ENCODE measurements at places on chromosomes 11 and 22.

DNA sequence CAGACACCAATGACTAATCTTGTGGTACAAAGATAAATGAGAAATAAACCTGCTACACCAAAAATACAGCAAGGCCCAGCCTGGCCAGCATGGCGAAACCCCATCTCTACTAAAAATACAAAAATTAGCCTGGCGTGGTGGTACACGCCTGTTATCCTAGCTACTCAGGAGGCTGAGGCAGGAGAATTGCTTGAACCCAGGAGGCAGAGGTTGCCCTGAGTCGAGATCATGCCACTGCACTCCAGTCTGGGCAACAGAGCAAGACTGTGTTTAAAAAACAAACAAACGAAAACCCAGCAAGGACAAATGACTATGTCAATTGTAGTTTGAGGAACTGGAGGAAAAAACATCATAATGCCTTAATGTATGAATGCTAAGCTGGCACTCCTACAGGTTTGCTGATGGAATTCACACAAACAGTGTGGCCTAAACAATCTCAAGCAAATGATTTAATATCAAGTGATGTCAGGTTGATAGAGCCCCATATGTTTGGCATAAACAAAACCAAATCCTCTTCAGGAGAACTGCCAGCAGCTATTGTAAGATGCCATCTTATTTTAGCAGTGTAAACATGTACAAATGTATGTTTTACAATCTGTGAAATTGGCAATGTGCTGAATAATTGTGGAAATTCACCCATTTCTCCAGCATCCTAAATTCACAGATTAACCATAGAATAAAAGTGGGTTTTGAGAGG, 20.0 kb downstream of the MMP7 start:
- DNase-seq: no peak

DNA sequence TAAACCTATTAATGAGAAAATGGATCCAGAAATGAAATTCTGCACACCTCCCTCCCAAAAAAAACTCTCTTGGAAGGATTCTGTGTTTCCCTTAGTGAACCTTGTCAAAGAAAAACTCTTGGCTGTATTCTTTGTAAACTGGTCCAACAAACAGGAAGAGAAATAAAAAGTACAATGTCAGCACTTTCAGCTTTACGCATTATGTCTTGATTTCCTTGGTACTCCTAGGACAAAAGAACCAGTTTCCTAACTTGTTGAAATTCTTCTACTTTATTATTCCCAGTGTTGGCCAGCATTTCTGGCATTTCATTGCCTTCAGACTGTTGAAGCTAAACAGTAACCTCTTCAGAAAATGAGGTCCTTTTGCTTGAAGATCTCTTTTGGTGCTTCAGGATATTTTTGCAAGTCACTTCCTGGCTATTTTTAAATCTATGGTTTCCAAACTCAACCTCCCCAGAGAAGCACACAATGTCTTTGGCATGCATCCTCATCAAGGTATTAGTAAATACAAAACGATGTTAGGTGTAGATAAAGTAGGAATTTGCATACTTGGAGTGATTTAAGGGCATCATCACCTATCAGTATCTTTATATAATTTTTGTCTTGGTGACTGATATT, 342.7 kb downstream of the AASDHPPT start:
- no peak for DNase-seq

- DNase-seq: no peak
Measured at GRCh38 chr22:25745341-25746011, 3.5 kb downstream of the MYO18B start.

GRCh38 chr11:92153542-92153941, 71.1 kb upstream of the FAT3 start:
- DNase-seq: no peak

GRCh38 chr11:67320011-67320410, 16.7 kb downstream of the SSH3 start:
- DNase-seq: no peak

- DNase-seq: no peak
Measured at GRCh38 chr11:67369801-67370284, 3.6 kb downstream of the CLCF1 start.

- no peak for DNase-seq
Measured at GRCh38 chr22:30235687-30236170, 10.8 kb downstream of the LIF start.

GRCh38 chr11:12119502-12119901, 9.1 kb downstream of the MICAL2 start:
- no peak for DNase-seq

DNA sequence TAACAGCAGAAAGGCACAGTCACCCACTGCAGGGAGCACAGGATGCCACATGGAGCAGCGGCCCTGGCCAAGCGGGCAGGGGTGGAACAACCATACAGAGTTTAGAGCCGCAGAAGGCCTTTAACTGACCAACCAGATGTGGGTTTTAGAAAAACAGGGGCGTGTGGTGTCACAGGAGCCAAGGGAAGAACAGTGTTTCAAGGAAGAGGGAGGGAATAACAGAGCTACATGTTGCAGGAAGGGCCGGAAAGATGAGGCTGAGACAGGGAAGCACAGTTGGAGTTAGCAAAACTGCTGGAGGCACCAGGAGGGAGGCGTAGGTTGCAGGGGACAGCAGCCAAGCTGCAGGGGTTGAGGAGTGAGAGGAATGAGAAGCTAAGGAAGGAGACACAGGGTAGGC, 7.8 kb upstream of the NAA40 start:
- DNase-seq: no peak

GRCh38 chr11:130181295-130182272, 22.0 kb downstream of the ST14 start:
- DNase-seq: peak; percentile 33

DNA sequence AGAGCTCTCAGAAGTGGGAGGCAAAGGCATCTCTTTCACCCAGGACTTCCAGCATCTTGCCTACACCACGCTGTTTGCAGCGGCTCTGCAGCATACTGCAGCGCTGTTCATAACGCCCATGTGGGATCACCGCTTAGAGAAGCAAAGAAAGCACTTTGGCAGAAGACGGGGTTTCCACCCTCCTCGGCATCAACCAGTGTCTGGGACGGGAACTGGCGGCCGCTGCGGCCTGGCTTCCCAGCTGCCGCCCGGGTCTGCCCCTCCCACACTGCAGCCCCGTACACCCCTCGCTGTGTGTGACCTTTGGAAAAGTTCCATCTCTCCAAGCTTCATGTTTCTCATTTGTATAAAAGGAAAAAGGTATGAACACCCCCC, 545 bp upstream of the TIRAP start:
- no peak for DNase-seq

DNA sequence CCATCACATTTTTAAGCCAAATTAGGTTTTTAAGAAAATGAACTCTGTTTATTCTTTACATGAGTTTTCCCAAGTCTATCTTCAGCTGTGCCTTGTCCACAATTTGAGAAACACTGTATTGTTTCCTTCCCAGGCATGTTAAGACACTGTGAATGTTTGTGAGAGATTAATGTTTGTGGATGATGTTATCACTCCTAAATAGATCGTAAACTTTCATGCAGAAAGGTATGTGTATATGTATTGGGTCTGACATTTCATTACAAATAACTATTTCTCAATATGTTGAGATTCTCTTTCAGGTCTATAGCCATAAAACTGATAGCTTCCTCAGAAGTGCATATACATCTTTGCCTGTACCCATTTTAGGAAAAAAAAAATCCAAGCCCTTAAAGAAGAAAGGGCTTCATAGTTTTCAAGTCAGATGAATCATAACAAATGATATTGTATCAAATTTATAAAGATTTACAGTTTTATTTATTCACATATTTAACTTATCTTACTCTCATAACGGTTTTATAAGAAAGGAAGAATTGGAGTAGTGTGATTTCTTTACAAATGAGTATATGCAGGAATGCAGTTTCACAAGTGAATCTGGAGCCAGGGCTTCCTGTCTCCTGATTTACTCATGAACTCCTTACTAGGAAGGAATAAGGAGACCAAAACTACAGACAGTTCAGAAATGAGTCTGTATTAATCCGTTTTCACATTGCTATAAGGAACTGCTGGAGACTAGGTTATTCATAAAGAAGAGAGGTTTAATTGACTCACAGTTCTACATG, 11.2 kb downstream of the OR8D1 start:
- no peak for DNase-seq

GRCh38 chr11:28242596-28242995, 134.4 kb downstream of the METTL15 start:
- DNase-seq: no peak

- no peak for DNase-seq
Measured at GRCh38 chr11:8709002-8709672, 26.5 kb downstream of the RPL27A start.

- no peak for DNase-seq
Measured at GRCh38 chr11:1372660-1373059, 17.1 kb upstream of the BRSK2 start.

- no peak for DNase-seq
Measured at GRCh38 chr11:3129591-3130268, 35.4 kb downstream of the OSBPL5 start.

GRCh38 chr11:130137999-130138398, 21.6 kb upstream of the ST14 start:
- no peak for DNase-seq

- DNase-seq: no peak
Measured at GRCh38 chr11:33842236-33842915, 49.5 kb downstream of the LMO2 start.

- DNase-seq: no peak
Measured at GRCh38 chr11:113808931-113809330, 29.3 kb downstream of the CLDN25 start.

GRCh38 chr11:8071616-8072581, 9.1 kb upstream of the TUB start:
- no peak for DNase-seq

DNA sequence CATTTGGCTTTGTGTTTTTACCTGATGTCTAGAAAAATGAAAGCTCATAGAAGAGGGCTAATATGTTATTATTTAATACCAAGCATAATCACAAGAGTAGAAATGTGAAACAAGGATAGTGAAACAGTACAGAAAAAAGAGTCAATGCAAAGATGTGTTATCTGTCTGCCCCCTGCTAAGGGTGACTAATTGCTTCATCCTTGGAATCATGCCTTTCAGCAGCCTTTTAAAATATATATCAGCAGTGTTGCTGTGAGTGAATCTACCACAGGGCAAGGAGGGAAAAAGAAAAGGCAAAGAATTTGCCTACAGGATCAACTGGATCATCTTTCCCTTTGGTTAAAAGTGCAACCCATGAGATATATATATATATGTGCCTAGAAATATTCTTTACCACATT, 867.2 kb upstream of the RAG2 start:
- no peak for DNase-seq

- DNase-seq: no peak
Measured at GRCh38 chr11:122082205-122082604, 33.8 kb downstream of the BLID start.

GRCh38 chr11:47314992-47315391, 37.5 kb downstream of the MYBPC3 start:
- DNase-seq: no peak

DNA sequence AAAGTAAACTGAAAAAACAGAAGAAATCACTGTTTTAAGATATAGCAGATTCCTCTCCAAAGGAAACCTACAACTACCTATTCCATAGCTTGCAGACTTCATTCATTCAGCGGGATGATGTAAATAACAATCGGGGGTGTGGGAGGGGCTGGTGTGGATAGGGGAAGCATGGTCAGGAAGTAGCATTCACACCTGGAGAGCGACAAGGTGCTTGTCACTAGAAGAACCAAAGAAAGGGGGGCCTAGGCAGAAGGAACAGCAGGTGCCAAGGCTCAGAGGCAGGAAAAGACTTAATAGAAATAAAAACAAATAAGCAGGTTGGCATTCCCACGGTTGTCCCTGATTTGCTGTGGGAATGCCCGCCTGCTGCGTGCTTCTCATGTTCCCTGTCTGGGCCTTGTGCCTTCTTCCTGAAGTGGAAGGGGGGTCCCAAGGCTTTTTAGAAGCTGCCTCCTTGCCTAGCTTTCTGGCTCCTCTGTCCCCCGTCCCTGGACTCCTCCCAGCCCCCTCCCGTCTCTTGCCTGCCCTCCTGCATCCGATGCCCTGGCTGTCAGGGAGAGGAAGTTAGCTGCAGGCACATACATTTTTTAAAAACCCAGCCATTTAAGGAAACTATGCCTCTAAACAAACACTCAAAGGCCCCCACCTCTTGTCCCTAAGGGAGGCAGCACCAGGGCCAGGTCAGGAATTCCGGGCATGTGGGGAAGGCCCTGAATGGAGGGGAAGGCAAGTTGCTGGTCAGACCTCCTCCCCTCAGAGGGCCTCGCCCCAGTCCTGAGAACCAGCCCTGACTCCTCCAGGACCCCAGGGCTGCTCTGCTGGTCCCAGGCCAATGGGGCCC, 54.7 kb upstream of the PRDM11 start:
- DNase-seq: no peak

GRCh38 chr22:36325154-36326031, 62.4 kb downstream of the MYH9 start:
- DNase-seq: no peak

DNA sequence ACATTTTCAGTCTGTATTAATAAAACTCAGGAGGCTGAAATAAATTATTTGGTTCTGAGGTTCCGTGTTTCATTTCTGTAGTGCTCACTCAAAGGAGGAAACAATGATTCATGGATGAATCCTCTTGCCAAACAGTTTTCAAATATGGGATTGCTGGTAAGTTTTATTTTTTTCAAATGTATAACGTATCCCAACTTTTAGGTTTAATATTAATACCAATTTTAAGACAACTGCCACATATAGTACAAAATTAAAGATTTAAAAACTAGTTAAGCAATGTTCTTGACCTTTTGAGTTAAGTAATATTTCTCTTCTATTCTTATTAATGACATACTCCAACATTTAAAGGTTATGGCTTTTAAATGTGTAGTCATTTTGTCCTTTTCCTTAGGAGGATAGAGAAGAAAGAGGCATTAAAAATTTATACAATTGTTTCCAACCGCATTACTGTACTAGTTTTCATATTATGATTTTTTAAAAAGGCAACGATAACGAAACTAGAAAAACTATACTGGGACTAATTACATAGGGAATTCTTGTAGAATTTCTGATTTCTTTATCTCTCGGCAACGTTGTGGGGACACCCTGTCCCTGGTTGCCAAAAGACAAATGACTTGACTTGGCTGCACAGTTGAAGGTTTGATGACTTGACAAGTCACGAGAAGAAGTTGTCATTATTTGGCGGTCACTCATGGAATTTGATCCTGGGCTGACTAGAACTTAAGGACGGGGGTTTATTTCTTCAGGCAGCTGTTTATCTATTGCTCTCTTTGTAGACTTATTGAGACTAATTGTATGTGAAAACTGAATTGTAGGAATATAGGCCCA, 69.1 kb upstream of the ADSL start:
- no peak for DNase-seq

DNA sequence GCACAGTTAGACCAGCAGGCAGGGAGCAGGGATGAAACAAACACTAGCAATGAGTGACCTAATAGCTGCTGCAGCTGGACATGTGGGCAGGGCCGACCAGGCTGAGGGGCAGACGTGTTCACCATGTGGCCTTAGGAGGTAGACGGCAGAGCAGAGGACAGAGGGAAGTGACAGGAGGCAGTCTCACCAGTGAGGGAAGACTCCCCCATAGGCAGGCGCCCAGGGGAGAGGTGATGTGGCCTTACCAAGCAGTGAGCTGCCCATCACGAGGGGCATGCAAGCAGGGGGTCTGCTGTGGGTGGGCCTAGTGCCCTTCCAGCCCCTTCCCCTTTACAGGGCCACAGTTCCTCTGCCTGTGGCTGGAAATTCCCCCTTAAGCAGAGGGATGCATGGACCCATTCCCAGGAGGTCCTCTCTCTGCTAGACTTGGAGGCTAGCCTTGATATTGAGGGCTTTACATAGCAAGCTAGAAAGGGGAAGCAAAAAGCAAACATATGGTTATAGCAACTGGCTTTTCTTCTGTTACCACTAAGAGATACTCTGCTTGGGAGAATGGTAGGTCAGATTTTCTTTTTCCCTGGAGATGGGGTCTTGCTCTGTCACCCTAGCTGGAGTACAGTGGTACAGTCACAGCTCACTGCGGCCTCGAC, 67.6 kb downstream of the MPPED1 start:
- DNase-seq: no peak

- no peak for DNase-seq
Measured at GRCh38 chr22:22479999-22480532, 28.5 kb downstream of the ZNF280B start.
